ENCODE measurements at places on chromosomes 1 and 21.
A peak's percentile ranks its signal among the peaks of the same experiment; 100 is the strongest.

GRCh38 chr21:44413566-44414290 lies 41.6 kb upstream of the LRRC3 start:
- no peaks in the 10 kb centered on the region for H3K36me3 ChIP-seq
- peak; percentile 18 for DNase-seq
- no peaks in the 10 kb centered on the region for H3K27me3 ChIP-seq
- no peak overlapping the region for H3K4me3 ChIP-seq
- no peak overlapping the region for H3K27ac ChIP-seq

GRCh38 chr1:21037091-21037490 lies 139.6 kb downstream of the EIF4G3 start:
- no peak overlapping the region for H3K4me3 ChIP-seq
- no peaks in the 10 kb centered on the region for H3K36me3 ChIP-seq
- no peak for DNase-seq
- no peaks in the 10 kb centered on the region for H3K4me1 ChIP-seq

DNA sequence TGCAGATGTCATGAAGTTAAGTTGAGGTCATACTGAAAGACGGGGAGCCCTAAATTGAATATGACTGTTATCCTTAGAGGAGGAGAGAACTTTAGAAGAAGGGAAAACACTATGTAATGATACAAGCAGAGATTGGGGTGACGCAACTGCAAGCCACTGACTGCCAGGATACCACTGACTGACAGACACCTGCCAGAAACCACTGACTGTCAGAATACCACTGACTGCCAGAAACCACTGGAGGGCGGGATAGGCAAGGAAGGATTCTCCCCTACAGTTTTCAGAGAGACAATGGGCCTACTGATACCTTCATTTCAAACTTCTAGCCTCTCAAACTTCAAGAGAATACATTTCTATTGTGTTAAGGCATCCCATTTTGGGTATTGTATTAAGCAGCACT lies 388.7 kb downstream of the USH2A start:
- H3K27me3 ChIP-seq: no peaks in the 10 kb centered on the region
- H3K27ac ChIP-seq: no peak overlapping the region
- DNase-seq: no peak
- no peaks in the 10 kb centered on the region for H3K36me3 ChIP-seq

- H3K27ac ChIP-seq: no peak overlapping the region
- H3K4me1 ChIP-seq: no peaks in the 10 kb centered on the region
- H3K4me3 ChIP-seq: no peak overlapping the region
- H3K36me3 ChIP-seq: no peaks in the 10 kb centered on the region
- H3K27me3 ChIP-seq: no peaks in the 10 kb centered on the region
- DNase-seq: no peak
Observed at GRCh38 chr1:26127235-26128163, 15.9 kb downstream of the PDIK1L start.

- H3K4me1 ChIP-seq: peaks cover 6% of the 10 kb centered on the region
- DNase-seq: no peak
- H3K4me3 ChIP-seq: no peak overlapping the region
- H3K27ac ChIP-seq: no peak overlapping the region
- H3K27me3 ChIP-seq: no peaks in the 10 kb centered on the region
- no peaks in the 10 kb centered on the region for H3K36me3 ChIP-seq
Observed at GRCh38 chr1:37677143-37677439, 15.2 kb upstream of the CDCA8 start.

- H3K36me3 ChIP-seq: peaks cover 24% of the 10 kb centered on the region
- DNase-seq: no peak
- no peak overlapping the region for H3K27ac ChIP-seq
- H3K4me3 ChIP-seq: no peak overlapping the region
- peaks cover 2% of the 10 kb centered on the region for H3K4me1 ChIP-seq
- H3K27me3 ChIP-seq: no peaks in the 10 kb centered on the region
Observed at GRCh38 chr1:155479205-155479604, 83.4 kb downstream of the ASH1L start.

DNA sequence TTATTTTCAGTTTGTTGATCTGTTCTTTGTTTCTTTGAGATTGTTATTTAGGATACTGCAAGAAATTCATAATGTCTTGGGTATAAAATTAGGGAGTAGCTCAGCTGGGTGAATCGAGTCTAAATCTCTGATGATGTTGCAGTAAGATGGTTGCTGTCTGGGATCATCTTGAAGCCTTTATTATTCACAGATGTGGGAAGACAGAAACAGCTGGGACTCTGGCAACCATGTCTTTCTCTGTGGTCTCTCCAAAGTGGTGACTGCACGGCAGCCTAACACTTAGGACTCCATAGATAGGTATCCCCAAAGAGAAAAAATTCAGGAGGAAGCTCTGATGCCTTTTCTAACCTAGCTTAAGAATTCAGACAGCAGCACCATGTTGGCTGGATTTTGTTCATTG lies 52.7 kb downstream of the RAP1A start:
- H3K27ac ChIP-seq: peak overlapping the region; percentile 64
- H3K27me3 ChIP-seq: no peaks in the 10 kb centered on the region
- DNase-seq: no peak
- peaks cover 10% of the 10 kb centered on the region for H3K36me3 ChIP-seq

DNA sequence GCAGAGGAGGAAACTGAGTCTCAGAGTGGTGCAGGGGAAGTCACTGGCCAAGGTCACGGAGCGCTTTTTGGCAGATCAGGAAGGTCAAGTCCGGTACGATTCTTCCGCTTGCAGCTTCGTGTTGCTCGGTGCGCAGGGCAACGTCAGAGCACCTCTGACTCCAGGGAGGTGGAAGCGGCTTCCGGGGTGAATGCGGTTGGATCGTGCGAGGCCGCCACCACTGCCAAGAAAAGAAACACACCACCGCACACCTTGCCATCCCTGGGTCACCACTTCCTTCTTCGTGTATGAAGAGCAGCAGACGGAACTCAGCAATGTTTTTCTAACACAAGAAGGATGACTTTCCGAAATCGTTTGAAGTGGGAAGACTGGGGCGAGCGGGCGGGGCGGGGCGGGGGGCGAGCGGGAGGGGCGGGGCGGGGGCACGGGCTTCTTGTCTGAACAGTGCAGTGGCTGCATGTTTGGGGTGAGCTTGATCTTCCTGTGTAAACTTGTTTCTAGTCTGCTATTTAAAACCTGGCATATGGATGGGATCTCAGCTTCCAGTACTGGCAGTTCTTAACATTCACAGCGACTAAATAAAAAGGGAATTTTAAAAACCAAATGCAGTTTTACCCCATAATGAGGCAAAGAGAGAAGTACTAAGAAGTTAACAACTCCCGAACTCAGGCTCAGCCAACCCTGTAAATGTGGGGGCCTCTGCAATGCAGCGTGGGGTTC lies 300.0 kb downstream of the RRAGC start:
- no peak overlapping the region for H3K27ac ChIP-seq
- H3K4me1 ChIP-seq: no peaks in the 10 kb centered on the region
- no peak overlapping the region for H3K4me3 ChIP-seq
- H3K27me3 ChIP-seq: peaks cover 37% of the 10 kb centered on the region
- DNase-seq: no peak

DNA sequence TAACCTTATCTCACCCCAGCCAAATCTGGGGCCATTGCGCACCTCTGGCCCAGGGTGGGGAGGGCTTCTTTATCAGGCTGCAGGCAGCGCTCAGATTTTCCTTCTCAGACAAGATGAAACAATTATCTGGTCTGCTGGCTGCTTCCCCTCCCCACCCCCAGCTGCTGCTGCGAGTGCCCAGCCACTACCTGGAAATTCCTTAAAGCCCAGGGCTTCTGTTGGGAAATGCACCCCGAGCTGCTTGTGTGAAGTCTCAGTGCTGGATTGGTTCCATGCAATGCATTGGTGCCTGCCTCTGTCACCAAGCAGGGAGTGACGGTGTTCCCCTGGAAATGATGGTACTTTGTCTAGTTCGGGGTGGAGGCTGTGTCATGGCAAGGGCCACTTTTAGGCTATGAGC lies 18.5 kb upstream of the ACTL8 start:
- H3K4me3 ChIP-seq: no peak overlapping the region
- no peaks in the 10 kb centered on the region for H3K4me1 ChIP-seq
- no peaks in the 10 kb centered on the region for H3K27me3 ChIP-seq
- no peaks in the 10 kb centered on the region for H3K36me3 ChIP-seq

GRCh38 chr1:232471250-232471649 lies 158.7 kb downstream of the SIPA1L2 start:
- no peaks in the 10 kb centered on the region for H3K36me3 ChIP-seq
- no peak for DNase-seq
- no peak overlapping the region for H3K27ac ChIP-seq
- no peak overlapping the region for H3K4me3 ChIP-seq
